ENCODE measurements at places on chromosomes 7 and 10.

DNA sequence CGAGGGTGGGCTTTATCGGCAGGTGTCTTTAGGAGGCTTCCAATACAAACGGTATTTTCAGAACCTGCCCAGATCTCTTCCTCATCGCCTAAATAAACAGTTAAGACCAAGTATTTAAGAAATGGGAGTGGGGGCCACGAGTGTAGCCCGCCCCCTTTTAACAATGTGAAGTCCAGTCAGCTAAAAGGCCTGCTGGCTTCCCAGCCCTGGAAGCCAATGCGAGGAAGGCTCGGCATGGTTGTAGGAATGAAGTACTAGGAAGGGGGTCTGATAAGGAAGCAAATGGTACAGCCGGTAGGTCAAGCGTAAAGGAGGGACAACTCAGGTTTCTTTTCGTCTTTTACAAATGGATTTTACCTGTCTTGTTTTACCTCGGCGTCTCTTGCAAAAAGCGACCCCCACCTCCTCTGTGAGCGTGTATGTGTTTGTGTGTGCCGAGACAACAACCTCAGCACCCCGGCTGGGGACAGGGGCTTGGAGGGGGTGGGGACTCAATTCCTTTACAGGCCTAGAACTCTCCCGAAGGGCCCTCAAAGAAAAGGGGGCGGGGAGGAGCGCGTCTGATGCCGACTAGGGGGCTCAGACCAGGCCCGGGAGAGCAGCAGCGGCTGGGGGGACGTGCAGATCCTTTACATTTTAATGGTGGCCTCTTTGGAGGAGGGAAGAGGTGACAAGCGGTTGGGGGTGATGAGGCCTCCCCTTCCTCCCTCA, 147.6 kb downstream of the GPR85 start:
- DNase-seq = no peak

DNA sequence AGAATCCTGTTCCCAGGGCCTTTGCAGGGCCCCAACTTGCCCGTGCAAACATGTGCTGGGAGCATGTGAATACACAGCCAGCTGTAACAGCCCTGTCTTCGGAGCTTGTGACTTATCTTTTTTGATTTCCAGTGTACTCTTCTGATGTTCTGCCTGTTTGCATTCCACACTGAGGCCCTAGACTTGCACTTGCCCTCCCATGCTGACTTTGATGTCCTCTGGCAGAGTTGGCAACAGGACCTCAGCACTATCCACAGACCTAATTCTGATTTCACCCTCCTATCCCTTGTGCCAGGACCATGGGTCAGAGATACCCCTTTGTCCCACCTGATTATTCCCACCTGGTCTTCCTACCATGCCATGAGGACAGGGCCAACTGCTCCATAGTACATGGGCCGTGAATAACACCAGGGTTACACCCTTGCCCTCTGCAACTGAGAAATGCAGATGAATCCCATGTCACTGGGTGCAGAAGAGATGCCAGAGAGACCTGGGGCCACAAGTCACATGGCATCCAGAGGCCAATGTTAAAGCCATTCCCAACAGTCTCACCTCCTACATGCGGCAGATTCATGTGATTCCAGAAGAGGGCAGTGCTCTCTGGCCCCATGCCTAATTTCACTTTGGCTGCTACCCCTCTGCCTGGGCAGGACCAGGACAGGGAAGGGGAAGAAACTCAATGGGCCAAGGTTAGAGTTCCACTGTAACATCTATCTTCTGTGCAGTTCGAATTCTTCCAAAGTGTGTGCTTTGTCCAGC, 43.0 kb downstream of the SCRN1 start:
- DNase-seq = no peak

- DNase-seq = no peak
Measured at GRCh38 chr10:89503652-89504370, 31.6 kb downstream of the SLC16A12 start.

DNA sequence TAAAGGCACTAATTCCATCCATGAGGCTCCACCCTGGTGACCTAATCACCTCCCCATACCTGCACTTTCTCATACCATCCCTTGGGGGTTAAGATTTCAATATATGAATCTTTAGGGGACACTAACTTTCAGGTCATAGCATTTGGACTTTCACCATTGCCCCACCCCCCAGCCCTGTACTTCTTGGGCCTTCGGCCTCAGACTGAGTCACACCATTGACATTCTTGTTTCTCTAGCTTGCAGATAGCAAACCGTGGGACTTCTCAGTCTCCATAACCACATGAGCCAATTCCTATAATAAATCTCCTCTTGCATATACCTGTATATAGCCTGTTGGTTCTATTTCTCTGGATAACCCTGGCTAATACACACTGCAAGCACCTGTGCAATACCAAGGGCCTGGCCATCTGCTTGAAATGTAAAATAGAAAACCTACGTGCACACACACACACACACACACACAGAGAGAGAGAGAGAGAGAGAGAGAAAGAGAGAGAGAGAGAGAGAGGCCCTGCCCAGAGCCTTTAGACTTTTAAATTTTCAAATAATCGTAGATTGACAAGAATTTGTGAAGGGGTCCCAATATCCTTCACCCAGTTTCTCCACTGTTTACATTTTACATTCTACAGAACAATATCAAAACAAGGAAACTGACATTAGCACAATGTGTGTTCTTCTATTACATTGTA, 25.3 kb downstream of the ANXA8 start:
- DNase-seq = no peak

DNA sequence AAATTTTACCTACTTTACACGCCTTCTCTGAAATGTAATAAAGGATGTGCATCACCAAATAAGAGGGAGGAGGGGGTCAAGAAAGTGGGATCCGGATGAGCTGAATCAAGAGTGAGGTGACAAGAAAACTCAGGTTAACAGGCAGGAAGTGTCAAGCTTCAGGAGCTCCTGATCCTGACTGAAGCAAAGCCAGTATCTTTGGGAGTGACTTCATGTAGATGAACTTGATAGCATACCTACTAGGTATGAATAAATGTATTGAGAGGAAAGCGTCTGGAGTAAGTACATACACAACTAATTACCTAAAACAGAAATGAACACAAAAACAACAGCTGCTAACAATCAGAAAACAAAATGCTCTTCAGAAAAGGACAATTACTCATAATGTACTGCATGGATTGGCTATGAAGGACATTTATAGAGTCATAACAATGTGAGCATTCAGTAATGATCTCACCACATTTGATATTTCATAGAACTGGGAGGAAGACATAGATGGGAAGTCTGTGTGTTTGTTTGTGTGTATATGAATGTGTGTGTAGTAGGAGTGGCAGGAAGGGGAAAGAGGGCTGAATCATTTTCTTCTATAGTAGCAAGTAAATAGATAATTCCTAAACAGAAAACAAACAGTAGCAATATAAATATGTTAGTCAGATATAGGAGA, 29.4 kb downstream of the PRKG1 start:
- DNase-seq = no peak

DNA sequence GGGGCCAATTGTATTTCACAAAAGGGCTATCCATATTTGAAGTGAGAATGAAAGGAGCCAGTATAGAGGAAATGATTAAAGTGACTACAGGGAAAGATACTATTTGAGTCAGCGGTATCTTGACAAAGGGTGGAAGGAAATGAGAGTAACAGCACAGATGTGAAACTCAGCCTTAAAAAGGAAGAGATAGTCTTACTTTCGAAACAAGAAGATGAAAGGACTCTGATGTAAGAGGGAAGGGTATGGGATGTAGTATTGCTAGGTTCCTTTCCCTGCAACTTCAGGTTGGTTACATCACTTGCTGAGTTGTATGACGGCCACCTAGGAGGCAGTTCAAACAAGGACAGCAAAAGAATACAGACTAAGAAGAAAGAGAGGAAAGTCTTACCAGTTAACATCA, 13.7 kb downstream of the CISD1 start:
- DNase-seq = no peak

All from NCI-H2029 (cell line).